ENCODE measurements at places on chromosomes 6 and 20.

GRCh38 chr6:147900247-147900830 is 391.8 kb downstream of the SAMD5 start:
- no peak for DNase-seq

GRCh38 chr20:61404303-61404702 is 152.2 kb downstream of the CDH4 start:
- DNase-seq, result no peak

DNA sequence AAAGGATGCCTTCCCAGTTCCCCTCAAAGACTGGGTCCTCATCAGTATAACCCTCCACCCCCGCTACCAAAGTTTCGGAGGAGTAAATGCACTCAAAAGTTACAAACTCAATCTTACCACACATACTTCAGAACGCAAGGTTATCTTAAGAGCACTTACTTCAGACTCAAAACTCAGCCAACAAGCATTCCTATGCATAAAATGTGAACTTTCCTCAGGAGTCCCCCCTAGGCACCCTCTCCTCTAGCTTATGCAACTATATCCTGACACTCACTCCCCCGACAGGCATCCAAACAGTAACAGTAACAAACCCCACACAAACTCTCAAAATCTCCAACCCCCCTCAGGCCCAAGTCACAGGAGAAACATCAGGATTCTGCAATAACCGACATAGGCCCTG is 11.1 kb upstream of the ADTRP start:
- DNase-seq, result no peak

DNA sequence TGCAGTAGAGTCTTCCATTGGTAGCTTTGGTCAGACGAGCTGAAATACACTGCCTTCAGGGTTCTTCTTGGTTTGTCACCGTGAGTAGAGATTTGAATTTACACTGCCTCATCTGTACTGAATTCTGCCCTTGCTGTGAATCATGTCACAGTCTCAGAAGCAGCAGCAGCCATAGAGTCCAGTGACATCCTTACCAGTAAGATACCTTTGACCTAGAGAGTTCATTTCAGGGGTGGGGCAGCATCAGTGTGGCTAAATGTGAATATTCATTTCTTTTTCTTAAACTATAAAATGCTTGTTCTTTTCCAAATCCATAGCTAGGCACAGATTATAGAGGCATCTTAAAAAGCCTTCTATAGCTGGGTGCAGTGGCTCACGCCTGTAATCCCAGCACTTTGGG is 150.8 kb upstream of the AKAP12 start:
- no peak for DNase-seq

DNA sequence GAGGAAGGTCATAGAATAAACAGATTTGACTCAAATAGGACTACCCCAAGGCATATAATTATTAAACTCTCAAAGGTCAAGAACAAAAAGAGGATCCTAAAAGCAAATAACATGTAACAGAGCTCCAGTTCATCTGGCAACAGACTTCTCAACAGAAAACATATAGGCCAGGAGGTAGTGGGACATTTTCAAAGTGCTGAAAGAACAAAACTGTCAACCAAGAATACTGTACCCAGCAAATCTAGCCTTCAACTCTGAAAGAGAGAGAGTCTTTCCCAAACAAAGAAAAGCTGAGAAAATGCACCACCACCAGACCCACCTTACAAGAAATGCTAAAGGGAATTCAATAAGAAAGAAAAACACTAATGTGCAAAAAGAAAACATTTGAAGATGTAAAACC is 11.9 kb downstream of the NQO2 start:
- DNase-seq, result no peak

GRCh38 chr6:90222724-90223198 is 73.9 kb downstream of the BACH2 start:
- no peak for DNase-seq

DNA sequence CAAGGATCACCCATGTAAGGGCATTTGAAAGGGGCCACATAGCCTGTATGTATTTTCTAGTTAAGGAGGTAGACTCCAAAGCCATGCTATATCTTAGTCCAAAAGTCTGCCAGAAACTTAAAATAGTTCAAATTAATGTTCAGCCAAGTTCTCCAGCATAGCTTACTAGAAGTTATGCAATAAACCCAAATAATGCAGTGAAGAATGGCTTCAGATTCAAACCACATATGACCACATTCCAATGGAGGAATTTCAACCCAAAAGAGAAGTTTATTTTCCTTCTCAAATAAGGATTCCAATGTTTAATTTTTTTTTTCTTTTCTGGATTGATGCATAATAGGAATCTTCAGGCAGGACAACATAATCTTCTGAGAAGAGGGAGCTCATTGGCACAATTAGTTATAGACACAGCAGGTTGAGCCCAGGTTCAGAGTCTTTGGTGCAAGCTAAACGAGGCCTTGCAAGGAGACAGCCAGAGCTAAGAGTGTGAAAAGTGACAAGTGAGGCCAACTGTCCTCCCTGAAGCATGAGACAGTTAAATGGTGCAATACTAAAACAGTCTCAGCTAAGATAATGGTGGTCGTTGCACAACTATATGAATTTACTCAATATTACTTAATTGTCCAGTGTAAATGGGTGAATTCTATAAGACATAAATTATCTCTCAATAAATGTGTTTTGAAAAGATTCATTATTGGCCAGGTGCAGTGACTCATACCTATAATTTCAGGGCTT is 598.8 kb upstream of the CDH4 start:
- no peak for DNase-seq
